ENCODE measurements at places on chromosomes 12 and 14.

DNA sequence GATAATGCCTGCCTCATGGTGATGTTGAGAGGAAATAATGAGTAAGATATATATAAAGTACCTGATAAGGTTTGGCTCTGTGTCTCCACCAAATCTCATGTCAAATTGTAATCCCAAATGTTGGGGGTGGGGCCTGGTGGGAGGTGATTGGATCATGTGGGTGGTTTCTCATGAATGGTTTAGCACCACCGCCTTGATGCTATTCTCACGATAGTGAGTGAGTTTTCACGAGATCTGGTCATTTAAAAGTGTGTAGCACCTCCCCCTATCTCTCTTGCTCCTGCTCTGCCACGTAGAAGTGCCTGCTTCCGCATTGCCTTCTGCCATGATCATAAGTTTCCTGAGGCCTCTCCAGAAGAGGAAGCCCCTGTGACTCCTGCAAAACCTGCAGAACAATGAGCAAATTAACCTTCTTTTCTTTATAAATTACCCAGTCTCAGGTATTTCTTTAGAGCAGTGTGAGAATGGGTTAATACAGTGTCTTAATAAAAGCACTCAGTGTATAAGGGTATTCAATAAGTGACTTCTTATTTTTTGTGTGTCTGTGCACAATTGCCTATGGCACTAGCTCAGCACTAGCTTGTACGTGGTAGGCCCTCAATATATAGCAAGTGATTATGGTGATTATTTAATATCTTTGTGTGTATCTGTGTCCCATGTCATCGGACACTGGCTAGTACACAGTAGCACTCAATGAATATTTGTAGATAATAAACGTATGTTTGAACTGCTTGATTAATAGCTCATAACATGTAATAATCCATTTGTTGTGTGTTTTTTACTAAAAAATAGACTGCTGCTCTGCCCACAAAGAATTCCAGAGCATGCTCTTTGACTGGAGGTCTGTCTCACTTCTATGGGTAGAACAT, 138.1 kb upstream of the LMNTD1 start:
- no peak for DNase-seq

DNA sequence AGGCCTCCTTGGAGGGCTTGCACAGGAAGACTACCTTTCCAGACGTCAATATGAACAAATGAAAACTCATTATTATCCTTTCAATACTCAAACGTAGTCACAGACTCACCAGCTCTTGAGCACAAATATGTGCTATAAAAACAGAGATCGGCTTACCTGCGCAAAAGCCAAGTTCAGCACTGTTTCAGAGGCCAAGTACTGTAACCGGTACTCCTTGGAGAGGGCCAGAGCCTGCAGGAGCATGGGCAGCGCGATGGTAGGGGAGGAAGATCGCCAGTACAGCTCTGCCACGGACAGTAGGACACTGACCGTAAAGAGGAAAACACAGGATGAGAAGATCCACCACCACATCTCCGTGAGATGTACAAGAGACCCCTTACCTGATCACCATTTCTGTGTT, 21.6 kb upstream of the CAMKK2 start:
- DNase-seq = no peak

- DNase-seq = no peak
Observed at GRCh38 chr14:23062002-23062401, 4.7 kb upstream of the CDH24 start.

DNA sequence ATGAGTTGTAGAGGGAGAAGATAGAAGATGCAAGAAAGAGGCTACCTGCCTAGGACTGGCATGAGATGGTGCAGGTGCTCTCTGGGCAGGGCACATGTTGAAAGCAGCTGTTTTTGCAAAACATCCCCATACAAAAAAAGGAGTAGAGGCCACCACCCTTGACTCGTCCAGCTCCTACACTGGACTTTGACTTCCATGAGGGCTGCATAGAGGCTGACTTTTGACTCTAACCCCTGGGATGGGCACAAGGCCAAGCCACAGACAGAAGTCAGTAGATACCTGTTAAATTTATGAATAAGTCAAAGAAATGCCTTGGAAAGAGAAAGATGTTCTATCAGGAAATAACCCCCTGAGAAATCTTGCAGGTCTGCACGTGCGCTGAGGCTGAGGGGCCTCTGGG, 1139.1 kb upstream of the TMEM132C start:
- no peak for DNase-seq

DNA sequence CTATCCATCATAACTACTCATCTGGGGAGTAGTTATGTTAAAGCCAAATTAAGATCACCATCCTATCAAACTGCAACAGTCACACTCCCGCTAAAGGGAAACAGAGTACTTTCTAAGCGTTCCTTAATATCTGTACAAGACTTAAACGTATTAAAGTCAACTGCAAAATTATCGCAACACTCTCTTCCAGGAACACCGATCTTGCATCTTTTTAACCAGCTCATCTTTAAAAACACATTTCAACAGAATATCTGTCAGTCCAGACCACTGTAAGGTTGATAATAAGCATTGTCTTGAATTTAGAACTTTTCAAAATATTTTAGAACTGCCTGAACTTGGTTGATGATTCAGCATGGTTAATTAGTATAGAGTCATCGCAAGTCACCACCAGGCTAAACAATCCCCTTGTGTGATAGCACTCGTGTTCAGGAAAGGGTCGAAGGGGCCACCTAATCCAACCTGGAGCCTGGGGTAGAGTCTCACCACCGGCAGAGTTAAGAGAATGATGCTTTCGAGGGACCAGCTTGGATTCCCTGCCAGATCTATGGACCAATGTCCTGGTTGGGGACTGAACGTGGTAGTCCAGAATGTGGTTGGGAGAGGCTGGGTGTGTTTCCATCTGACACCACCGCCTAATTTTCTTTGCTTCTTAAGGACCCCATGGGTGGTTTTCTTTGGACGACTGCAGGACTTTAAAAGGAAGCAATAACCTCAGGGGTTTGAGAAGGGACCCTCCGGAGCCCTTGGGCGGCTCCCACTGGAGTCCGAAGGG, 890 bp downstream of the SPTLC2 start:
- DNase-seq = peak; percentile 33

- DNase-seq = peak; percentile 65
Observed at GRCh38 chr14:90274808-90275457, 18.6 kb downstream of the PSMC1 start.

DNA sequence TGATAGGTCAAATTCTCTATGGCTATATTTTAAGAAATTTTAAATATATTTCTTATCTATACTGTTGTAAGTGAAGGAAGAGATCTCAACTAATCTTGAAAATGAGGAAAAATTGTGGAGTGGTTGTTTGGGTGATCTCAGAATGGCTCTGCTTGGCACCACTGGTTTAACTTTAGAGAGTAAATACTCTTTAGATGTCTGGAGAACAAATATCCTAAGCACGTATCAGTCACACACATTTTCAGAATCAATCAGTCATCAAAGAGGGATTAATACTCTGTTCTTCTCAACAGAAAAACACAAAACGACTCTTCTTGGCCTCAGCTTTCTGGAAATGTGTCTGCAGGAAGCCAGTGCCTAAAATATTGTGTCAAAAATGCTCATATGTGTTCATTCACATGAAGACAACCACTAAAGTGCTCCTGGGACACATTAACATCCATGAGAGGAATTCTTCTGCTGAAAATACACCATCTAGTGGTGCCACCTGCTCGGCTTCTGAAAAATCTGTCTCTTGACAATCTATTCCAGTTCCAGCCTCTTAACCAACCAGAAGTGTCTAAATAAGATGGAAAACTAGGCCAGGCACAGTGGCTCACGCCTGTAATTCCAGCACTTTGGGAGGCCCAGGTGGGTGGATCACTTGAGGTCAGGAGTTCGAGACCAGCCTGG, 81.1 kb upstream of the CCDC198 start:
- DNase-seq = no peak

GRCh38 chr14:33165144-33165925, 226.7 kb downstream of the NPAS3 start:
- DNase-seq = no peak
